Liver (tissue), 10 donors: ENCODE measurements at places on chromosomes 3 and 15. TPM values are rescaled to one million over a fixed set of nuclear protein-coding genes. Genes with fewer than 3 reads are reported as not detected.

- H3K4me1 ChIP-seq: peaks cover 15% of the 10 kb centered on the region
- H3K36me3 ChIP-seq: no peaks in the 10 kb centered on the region
- H3K4me3 ChIP-seq: no peak overlapping the region
- peak; percentile 45 for DNase-seq
- no peaks in the 10 kb centered on the region for H3K27me3 ChIP-seq
- peak overlapping the region; percentile 53 for H3K27ac ChIP-seq
These were observed 451.1 kb upstream of the KCNMB2 start for GRCh38 chr3:178084938-178085816.

DNA sequence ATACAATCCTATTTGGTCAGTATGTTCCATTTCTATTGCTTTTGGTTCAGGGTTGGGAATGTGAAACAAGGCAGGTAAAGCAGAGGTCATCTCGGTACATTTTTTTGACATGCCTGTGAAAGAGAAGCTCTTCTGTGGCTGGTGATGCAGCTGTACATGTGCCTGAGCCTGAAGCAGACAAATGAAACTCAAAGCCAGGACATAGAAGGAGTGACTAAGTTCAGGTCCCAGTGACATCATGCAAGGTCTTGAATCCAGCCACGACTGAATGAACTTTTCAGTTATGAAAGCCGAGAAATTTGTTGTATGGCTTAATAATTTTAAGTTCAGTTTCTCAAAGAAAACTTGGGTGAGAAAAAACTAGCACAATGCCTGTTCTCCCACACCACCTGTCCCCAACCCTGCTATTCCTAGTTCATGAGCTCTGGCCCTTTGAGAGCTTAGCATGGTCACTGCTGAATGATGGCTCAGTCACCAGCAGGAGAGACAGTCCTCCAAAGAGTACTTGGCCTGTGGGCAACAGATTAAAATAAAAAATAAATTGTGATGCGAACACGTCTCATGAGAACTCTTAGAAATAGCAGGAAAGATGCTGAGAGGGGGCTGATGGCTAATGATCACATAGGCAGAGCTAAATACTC, 600.2 kb upstream of the GRM7 start:
- no peak for DNase-seq
- no peaks in the 10 kb centered on the region for H3K27me3 ChIP-seq
- no peaks in the 10 kb centered on the region for H3K36me3 ChIP-seq
- H3K4me3 ChIP-seq: no peak overlapping the region

Gene XCR1
- total RNA-seq: under 0.01 TPM

Gene CPNE4
- under 0.01 TPM for total RNA-seq

DNA sequence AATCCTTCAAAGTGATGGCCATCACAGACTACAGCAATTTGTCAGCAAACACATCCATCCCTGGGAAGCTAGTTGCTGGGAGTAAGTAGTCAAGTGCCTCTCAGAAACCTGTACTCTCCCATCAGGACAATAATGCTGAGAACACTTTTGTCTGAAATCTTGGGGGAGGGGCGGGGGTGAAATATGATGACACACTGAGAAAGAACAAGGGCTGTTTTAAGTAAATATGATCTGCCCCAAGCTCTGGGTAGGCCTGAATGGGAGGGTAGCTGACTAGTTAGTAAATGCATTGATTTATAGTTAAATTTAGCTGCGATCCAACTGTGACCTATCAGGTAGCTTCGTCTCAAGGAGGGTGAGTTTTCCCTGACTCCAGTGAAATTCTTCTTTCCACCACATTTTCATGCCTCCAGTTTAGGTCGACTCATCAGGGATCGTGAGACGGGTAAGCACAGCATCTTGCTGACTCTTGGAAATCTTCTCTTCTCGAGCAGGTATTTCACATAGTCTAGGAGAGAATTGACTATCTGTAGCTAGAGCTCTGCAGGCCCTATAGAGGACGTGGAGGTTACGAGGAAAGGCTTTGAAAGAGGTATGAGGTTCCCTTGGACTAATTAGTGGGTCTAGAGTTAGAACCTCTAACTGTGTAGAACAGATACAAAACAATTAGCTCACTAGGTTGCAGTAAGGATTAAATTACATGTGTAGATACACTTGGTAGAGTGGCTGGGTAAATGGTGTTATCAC, 213.4 kb upstream of the SLC2A2 start:
- no peak overlapping the region for H3K4me3 ChIP-seq
- no peak for DNase-seq
- no peaks in the 10 kb centered on the region for H3K4me1 ChIP-seq
- no peak overlapping the region for H3K27ac ChIP-seq
- H3K27me3 ChIP-seq: no peaks in the 10 kb centered on the region

Gene VIPR1
- 41.8 TPM for total RNA-seq

DNA sequence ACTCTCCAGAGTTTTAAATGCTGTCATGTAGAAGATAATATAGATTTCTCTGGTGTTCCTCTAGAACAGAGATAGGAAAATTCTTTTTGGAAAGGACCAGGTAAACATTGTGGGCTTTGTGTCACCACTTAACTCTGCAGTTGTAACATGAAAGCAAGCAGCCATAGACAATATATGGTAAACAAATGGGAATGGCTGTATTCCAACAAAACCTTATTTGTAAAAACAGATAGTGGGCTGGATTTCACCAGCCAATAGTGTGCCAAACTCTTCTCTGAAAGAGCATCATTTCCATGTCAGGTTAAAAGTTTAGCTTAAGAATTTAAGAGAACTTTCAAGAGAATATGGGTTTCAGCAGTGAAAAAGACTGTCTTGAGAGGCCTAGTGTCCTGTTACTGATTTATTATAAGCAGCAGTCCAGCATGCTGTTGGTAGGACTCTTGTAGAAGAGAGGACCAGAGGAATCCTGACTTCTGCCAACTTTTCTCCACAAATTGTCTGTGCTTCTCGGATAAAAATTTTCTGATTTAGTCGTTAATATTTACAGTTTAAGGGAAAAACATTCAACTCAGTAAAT, 107.7 kb downstream of the TCF12 start:
- H3K4me1 ChIP-seq: peaks cover 3% of the 10 kb centered on the region
- H3K27ac ChIP-seq: no peak overlapping the region
- H3K36me3 ChIP-seq: no peaks in the 10 kb centered on the region
- DNase-seq: no peak

- H3K4me1 ChIP-seq: peaks cover 5% of the 10 kb centered on the region
- H3K27me3 ChIP-seq: no peaks in the 10 kb centered on the region
- no peak overlapping the region for H3K4me3 ChIP-seq
- no peak overlapping the region for H3K27ac ChIP-seq
These were observed 166.5 kb downstream of the GMNC start for GRCh38 chr3:190695994-190696393.

GRCh38 chr3:169285057-169286033, 378.2 kb downstream of the MECOM start:
- no peaks in the 10 kb centered on the region for H3K4me1 ChIP-seq
- H3K4me3 ChIP-seq: no peak overlapping the region
- no peak overlapping the region for H3K27ac ChIP-seq
- no peaks in the 10 kb centered on the region for H3K27me3 ChIP-seq
- no peaks in the 10 kb centered on the region for H3K36me3 ChIP-seq

Gene TGM5
- total RNA-seq: not detected

DNA sequence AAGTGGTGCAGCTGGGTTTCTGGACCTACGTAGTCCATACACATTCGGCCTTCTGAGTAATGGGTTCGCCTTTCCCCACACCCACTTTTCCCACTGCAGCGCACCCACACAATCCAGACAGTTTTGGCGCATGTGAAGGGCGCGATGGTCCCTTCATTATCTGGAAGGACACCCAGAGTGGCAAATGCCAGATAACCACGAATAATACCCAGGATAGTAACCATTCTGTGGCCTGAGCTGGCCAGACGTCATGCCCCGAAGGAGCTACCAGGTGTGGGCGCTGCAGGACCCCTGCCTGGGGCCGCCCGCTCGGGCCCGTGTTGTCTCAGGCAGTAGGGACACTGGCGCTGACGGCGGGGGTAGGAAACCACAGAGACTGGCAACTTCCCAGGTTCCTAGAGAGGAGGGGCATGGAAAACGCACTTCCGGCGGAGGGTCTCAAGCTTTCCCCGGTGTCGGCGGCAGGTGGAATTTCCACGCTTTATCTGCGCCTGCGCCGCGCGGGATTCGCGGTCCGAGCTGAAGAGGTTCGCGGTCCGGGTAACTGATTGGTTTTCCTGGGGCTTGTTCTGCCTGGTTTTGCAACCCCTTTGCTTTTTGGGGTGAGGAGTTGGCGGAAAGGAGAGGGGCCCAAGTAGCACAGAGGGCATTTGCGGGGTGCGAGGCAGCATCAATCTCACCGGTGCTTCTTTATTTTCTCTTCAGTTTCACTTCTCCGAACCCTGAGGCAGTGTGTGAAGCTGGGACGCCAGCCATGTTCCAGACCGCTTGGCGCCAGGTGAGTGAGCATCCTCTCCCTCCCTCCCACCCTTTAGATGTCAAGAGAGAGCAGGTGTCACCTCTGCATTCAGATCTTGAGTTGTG, at the start of gene ZNF620:
ZNF620 (plus strand) TSS at position 441 of the 864 bp plus-strand sequence; CDS start at position 755, 314 bp downstream.
- H3K4me1 ChIP-seq: peaks cover 3% of the 10 kb centered on the region
- peak; percentile 85 for DNase-seq
- H3K27ac ChIP-seq: peak within 1 kb of the TSS; percentile 78
- no peaks in the 10 kb centered on the region for H3K27me3 ChIP-seq

DNA sequence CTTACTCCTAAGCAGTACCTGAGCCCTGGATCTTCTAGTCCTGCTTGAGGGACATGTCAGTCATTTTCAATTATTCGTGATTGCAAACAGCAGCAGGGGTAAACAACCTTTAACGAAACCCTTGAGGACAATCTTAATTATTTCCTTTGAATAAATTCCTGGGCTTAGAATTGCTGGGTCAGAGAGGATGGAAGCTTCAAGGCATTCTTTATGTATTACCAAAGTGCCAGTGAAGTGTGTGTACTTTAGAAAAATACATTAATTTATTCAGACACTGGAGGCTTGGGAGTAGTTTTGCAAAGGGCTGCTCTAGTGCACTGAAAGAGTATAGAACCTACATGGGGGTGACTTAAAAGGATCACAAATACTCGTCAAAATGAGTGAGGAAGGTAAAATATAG, 280.8 kb upstream of the LRRFIP2 start:
- peaks cover 3% of the 10 kb centered on the region for H3K4me1 ChIP-seq
- no peak overlapping the region for H3K27ac ChIP-seq

Gene SOX14
- total RNA-seq: not detected

DNA sequence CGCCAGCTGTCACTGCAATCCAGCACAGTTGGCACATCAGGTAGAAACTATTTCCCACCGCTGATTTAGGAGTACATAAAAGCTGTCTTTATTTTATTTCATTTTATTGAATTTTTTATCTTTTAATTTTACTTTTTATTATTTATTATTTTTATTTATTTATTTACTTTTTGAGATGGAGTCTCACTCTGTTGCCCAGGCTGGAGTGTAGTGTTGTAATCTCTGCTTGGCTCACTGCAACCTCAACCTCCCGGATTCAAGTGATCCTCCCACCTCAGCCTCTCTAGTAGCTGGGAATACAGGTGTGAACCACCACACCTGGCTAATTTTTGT, 31.0 kb downstream of the SRGAP3 start:
- H3K4me1 ChIP-seq: no peaks in the 10 kb centered on the region
- H3K27me3 ChIP-seq: no peaks in the 10 kb centered on the region
- H3K36me3 ChIP-seq: no peaks in the 10 kb centered on the region
- no peak overlapping the region for H3K27ac ChIP-seq
- H3K4me3 ChIP-seq: no peak overlapping the region
- no peak for DNase-seq

DNA sequence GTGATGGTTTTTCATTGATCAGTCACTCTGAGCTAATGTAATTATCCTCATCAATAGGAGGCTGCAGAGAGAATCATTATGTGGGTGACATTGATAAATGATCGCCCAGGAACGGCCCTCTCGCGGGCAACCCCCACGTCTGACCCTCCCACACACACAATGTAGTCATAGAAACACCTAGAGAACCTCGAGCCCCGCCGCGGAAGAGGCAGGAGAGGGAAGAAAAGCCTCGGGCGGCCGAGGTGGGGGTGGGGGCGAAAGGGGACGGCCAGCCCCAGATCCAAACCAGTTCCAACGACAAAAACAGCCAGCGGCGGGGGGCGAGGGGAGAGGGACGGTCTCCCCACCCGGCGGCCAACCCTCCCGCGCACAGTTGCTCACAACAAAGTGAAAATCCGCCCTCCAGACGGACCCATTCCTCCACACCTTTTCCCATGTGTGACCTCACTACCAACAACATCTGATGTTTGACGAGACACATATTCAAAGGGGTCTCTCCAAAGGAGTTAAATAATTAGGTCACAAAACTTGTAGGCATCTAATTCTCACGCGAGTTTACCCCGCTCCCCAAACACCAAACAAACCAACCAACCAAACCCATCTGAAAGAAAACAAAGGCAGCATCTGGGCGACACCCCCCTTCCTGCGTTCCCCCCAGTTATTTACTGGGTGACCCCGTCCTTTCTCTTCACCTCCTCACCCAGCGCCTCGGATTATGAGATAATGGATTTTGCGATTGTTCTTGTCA, 213.0 kb downstream of the MEIS2 start:
- H3K27me3 ChIP-seq: peaks cover 9% of the 10 kb centered on the region
- H3K27ac ChIP-seq: no peak overlapping the region
- no peak for DNase-seq
- no peaks in the 10 kb centered on the region for H3K36me3 ChIP-seq
- peaks cover 4% of the 10 kb centered on the region for H3K4me1 ChIP-seq
- H3K4me3 ChIP-seq: peak overlapping the region; percentile 43

DNA sequence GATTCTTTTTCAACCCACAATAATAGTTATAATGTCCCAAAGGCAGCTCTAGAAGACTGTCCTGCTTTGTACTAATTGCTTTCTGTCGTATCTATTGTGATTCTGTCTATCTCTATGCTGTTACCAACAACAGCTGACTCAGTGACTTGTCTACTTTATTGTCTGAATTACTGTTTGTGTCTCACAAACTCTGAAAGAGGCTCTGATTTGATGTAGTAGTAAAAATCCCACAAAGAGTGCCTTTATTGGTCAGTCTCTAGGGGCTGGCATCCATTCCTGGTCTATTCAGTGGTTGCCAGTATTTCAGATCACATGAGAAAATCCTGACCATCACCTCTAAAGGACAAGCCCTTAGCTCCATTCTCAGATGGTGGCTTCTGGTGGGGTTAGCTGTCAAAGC, 254.2 kb downstream of the NSUN3 start:
- no peaks in the 10 kb centered on the region for H3K4me1 ChIP-seq
- no peaks in the 10 kb centered on the region for H3K36me3 ChIP-seq
- H3K27me3 ChIP-seq: no peaks in the 10 kb centered on the region
- no peak overlapping the region for H3K27ac ChIP-seq
- no peak for DNase-seq

Gene LRTM1
- not detected for total RNA-seq

GRCh38 chr15:40844696-40845030, 815 bp downstream of the SPINT1 start:
- H3K27me3 ChIP-seq: no peaks in the 10 kb centered on the region
- H3K4me1 ChIP-seq: peaks cover 11% of the 10 kb centered on the region
- H3K4me3 ChIP-seq: peak overlapping the region; percentile 1
- H3K36me3 ChIP-seq: no peaks in the 10 kb centered on the region

Gene GAP43
- total RNA-seq: not detected

GRCh38 chr3:141057946-141058800, 7.0 kb downstream of the SPSB4 start:
- H3K27me3 ChIP-seq: no peaks in the 10 kb centered on the region
- no peak overlapping the region for H3K4me3 ChIP-seq
- no peak overlapping the region for H3K27ac ChIP-seq
- peak; percentile 21 for DNase-seq
- no peaks in the 10 kb centered on the region for H3K36me3 ChIP-seq
